ENCODE measurements at places on chromosomes 1 and 21.

GRCh38 chr1:109516872-109517271, 7.3 kb upstream of the AMIGO1 start:
- DNase-seq, result no peak

- no peak for DNase-seq
Observed at GRCh38 chr1:11845641-11846335, 1.8 kb downstream of the NPPA start.

DNA sequence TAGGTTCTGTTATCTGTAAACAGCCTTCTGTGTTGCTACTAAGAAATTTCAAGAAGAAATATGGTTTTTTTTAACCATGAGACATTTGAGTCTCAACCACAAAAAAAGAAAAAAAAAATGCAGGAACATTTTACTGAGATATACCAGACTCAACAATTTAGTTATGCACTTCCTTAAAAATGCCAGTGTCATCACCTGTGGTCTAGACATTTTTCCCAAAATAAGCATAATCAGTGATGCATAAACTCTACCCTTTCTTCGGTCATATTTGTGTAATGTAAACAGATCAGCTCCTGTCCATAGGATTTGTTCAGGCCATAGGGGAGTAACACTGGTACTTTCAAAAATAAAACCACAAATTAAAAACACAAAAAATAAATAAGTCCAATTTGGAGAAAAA, 122.6 kb upstream of the TNFSF4 start:
- no peak for DNase-seq

GRCh38 chr21:37688952-37689659, 227.2 kb downstream of the KCNJ6 start:
- DNase-seq, result no peak

- DNase-seq, result no peak
Observed at GRCh38 chr1:109388884-109389637, 8.7 kb downstream of the SORT1 start.

GRCh38 chr1:163772246-163772645, 450.5 kb downstream of the NUF2 start:
- DNase-seq, result no peak

- no peak for DNase-seq
Observed at GRCh38 chr1:42953182-42954180, 5.2 kb downstream of the SLC2A1 start.

DNA sequence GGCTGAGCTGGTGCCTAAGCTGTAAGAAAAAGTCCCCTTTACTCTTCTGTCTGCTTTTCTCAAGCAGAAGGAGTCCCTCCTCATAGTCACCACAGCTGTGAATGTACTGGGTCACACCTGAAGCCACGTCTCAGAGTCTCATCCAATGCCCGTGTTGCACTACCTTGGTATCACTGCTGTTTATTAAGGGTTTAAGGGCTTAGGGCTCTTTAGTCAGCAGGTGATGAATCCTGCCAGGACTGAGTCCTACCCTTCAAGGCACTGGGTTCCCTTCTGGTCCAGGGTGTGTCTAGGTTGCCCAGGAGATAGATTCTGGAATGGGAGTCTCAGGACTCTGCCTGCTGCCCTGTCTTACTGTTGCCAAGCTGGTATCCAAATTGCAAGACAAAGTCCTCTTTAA, 33.4 kb upstream of the ROR1 start:
- no peak for DNase-seq

All from GM12892 (cell line).